ENCODE measurements at places on chromosomes 3 and 15.
A peak's percentile ranks its signal among the peaks of the same experiment; 100 is the strongest.

GRCh38 chr15:88563638-88564037 is 17.2 kb upstream of the DET1 start:
- no peak for DNase-seq

DNA sequence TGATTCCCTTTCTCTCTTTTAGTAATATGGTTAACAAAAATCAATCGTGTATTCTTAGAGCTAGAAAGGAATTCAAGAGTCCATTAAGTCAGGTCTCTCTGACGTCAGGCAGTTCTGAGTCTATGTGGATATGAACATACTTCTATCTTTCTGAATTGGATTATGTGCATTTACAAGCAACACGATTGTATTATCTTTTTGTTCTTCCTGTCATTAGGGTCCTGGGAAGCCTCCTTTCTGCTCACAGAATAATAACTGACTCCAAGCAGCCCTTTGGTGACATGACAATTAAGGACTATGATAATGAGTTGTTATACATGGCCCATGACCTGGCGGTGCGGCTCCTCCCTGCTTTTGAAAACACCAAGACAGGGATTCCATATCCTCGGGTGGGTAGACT is 14.0 kb downstream of the EDEM1 start:
- no peak for DNase-seq

DNA sequence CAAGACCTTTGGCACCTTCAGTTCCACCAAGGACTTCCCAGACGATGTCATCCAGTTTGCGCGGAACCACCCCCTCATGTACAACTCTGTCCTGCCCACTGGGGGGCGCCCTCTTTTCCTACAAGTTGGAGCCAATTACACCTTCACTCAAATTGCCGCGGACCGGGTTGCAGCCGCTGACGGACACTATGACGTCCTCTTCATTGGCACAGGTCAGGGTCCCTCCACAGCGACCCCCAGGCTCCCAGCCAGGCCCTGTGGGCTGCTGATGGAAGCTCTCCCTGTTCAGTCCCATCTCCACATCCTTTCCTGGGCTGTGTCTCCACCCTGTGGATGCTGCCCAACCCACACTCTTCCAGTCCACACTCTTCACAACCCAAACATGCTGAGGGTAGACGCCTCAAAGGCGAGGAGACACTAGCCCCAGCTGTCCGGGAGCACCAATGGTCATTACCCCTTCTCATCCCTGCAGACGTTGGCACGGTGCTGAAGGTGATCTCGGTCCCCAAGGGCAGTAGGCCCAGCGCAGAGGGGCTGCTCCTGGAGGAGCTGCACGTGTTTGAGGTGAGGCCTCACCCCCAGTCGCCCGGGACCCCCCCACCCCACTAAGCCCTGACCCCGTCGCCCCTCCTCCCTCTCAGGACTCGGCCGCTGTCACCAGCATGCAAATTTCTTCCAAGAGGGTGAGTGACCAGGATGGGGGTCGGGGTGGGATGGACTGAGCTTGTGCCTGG is 4.3 kb upstream of the LSMEM2 start:
- peak; percentile 36 for DNase-seq

GRCh38 chr15:90414408-90415028 is 26.5 kb downstream of the IQGAP1 start:
- peak; percentile 86 for DNase-seq

- DNase-seq, result no peak
Observed at GRCh38 chr3:122208579-122208978, 25.1 kb downstream of the CASR start.

DNA sequence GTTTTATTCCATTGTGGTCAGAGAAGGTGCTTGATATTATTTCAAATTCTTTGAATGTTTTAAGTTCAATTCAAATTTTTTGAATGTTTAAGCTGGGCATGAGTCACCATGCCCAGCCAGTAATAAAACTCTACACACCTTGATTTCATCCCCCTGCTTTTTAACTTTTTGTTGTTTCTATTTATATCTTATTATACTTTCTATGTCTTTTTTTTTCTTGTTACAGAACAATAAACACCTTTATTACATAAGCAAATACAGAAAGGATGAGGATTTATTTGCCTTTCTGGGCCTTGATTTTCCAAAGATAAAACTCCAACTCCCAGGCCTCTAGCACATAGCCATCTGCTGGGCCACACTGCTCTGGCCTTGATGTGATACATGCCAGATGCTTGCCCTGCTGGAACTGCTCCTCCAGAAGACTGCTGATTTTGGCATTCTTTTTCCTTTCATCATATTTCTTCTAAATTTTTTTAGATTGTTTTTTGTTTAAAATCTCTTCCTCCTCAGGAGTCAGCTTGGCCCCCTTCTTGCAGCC is 14.0 kb downstream of the DNAH12 start:
- peak; percentile 3 for DNase-seq

GRCh38 chr15:94057305-94057704 is 174.1 kb upstream of the MCTP2 start:
- DNase-seq, result no peak

GRCh38 chr3:17176757-17177156 is 292.0 kb downstream of the PLCL2 start:
- no peak for DNase-seq

DNA sequence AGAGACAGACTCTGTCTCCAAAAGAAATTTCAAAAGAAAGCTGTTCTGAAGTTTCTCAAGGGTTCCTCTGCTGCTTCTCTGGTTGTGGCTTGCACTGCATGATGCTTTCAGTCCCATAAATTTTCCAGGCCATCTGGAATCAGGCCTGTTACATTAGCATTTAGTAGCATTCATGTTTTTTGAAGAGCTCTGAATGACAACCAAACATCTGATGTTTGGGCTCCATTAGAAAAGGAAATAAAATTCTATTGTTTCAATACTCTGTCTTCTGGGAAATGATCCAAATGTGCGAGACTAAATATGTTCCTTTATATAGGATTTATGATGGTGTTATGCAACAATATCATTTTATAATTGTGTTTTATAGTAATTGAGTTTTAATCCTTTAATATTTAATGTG is 455.8 kb downstream of the GABRG3 start:
- peak; percentile 20 for DNase-seq

DNA sequence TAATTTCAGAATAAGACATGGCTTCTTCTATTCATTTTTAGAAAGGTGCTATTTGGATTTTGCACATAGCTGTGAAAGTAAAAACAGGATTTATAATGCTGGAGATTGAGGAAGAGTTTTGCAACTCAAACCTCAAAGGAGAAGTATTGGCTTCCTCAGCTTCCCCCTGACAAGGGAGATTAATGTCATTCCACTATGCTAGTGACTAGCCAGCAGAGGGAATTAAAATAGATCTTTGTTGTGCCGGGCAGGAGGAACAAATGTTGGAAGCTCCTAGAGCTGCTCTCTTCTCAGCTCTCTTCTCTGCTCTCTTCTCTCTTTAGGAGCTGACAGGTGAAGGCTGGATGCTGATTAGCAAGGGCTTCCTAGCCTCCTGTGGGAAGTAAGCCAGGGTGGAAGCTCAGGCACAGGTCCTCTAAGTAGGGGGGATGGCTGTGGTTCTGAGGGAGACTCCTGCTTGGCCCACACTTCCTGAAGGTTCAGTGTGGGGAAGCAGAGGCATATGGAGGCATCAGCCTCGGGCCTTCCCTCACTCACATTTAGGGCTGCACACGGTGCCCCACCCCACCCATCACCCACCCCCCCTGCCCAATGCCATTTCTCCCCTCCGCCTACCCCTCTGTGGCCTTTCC is 29.6 kb downstream of the CX3CR1 start:
- peak; percentile 55 for DNase-seq

DNA sequence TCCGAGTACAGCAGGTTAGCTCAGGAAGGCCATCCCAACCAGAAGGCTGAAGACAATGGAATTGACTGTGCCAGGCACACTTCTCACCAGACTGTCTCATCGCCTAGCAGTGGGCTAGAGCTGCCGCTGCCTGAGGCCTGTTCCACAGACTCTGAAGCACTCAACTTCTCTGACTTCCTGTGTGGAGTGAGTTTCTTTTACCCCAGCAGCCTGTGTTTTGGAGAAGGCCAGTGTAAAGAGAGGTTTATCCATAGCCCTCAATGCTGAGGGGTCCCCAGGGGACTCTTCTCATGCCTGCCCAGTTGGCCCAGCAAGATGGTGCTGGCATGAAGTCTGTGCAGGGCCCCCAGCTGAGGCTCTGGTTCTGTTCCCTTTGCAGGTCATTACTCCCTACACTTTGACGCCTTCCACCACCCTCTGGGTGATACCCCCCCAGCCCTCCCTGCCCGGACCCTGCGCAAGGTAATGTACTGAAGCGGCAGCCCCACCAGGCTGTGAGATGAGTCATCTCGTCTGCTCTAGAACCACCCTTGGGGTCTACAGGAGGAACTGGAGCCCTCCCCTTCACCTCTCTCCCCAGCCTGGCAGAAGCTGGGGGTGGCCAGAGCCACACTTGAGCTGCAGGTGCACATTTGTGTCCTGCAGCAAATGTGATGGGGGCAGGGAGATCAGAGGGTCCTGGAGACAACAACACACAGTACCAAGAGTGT is 5.2 kb upstream of the MANF start:
- DNase-seq, result no peak

GRCh38 chr15:73677146-73677607 is 7.0 kb upstream of the CD276 start:
- DNase-seq, result peak; percentile 61

GRCh38 chr15:47095833-47096232 is 621.5 kb upstream of the SEMA6D start:
- DNase-seq, result peak; percentile 1

- DNase-seq, result no peak
Observed at GRCh38 chr3:18284716-18285115, 140.4 kb downstream of the SATB1 start.

DNA sequence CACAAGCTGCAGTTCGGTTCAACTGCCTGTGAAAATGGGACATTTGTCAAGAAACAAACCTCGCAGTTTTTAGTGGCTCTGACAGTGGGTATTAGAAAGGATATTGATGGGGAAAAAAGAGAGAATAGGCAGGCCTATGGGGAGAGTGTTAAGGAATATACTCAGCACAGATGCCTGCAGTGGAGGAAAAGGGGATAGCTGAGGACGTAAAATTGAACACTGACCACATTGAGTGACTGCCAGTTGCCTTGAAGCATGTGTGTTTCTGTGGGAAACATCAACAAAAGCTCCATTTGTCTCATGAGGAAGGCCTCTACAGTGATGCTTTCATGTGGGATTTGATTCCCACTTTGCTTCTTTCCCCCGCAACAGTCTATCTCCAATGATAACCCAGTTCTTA is 1042.1 kb downstream of the TUSC7 start:
- no peak for DNase-seq

- DNase-seq, result no peak
Observed at GRCh38 chr3:152650177-152650576, 184.8 kb upstream of the P2RY1 start.

- DNase-seq, result peak; percentile 94
Observed at GRCh38 chr3:11455956-11456355, 183.8 kb downstream of the ATG7 start.

DNA sequence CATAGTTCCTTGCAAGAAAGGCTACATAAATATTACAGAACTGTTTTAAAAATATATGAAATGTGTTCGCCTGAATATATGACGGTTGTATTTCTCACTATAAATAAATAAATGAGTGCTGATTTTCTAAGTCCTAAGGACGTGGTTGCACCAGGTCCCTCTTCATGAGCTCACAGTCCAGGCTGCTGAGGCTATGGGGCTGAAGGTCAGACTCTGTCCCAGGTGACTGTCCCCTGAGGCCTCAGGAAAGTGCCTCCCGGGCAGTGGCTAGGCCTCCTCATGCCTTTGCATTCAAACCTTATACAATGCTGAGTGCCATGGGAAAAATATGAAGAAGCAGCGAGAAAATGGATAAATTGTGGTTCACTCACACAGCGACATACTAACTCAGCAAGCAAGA is 43.5 kb upstream of the SSR3 start:
- no peak for DNase-seq

GRCh38 chr15:60265057-60265456 is 132.7 kb downstream of the ANXA2 start:
- no peak for DNase-seq

DNA sequence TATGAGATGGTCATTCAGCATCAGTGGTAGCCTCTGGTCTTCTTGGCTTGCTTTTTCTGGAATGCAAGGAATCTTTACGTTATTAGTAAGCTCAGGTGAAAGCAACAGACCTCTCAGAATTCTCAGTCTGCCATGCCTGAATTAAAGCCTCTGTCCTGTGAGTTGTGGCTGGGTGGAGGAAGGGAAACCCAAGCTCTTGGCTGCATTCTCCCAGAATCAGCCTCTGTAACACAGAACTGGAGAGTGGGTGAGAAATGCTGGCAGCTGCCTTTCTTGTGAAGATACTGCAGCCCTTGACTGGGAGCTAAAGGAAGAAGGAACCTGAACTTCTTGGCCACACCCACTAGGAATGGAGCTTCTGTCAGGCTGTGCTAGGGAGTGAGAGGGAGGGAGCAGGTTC is 505.8 kb downstream of the EPHA3 start:
- DNase-seq, result no peak
